Activated T-helper 17 cell treated with anti-CD3 and anti-CD28 coated beads, Interleukin-2, amount 50 U/mL, for 72 hours (primary cell): ENCODE measurements at places on chromosomes 7 and 10.

- H3K36me3 ChIP-seq, result no peaks in the 10 kb centered on the region
- H3K4me3 ChIP-seq, result no peak overlapping the region
- no peak overlapping the region for H3K27ac ChIP-seq
- no peaks in the 10 kb centered on the region for H3K27me3 ChIP-seq
- no peak for ATAC-seq
These were observed 16.5 kb downstream of the PLXDC2 start for GRCh38 chr10:19832699-19833098.

DNA sequence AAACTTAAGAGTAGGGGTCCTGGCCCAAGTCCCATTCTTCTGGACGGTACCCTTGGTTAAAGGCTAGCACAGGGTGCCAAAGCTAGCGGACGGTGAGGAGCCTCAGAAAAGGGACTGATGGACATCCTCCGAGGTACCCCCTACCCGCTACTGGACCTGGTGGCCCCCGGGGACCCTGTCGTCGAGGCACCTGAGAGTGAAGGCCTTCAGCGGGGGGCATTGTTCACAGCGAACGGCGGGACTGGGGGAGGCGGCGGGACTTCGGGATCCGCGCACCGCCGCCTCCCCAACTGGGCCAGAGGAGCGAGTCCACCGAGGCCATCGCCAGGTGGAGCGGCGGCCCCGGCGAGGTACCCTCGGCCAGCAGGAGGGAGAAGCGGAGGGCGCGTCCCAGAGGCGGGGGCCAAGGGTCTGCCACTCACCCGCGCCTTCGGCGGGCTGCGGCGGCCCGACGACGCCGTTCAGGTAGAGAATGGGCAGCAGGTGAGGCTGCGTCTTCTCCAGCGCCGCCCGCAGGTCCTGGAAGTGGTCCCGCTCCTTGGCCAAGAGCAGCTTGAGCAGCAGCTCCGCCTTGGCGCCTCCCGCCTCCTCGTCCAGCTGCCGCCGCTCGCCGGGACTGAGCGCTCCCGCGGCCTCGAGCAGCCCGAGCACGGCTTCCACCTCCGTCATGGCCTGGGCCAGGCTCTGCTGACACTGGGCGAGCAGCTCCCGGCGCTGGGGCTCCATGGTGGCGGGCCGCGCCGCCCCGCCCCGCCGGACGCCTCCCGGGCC is 575 bp downstream of the DLG5 start:
- peaks cover 6% of the 10 kb centered on the region for H3K4me1 ChIP-seq
- H3K4me3 ChIP-seq, result peak overlapping the region; percentile 63
- peaks cover 39% of the 10 kb centered on the region for H3K27me3 ChIP-seq

GRCh38 chr7:5598261-5598761 is 174.7 kb upstream of the TNRC18 start:
- H3K27ac ChIP-seq, result no peak overlapping the region
- H3K36me3 ChIP-seq, result peaks cover 16% of the 10 kb centered on the region
- ATAC-seq, result no peak
- peaks cover 9% of the 10 kb centered on the region for H3K27me3 ChIP-seq

- H3K27me3 ChIP-seq, result peaks cover 49% of the 10 kb centered on the region
- no peak for ATAC-seq
- H3K4me1 ChIP-seq, result no peaks in the 10 kb centered on the region
- H3K27ac ChIP-seq, result no peak overlapping the region
These were observed 603 bp downstream of the PAPOLB start for GRCh38 chr7:4861227-4861626.

DNA sequence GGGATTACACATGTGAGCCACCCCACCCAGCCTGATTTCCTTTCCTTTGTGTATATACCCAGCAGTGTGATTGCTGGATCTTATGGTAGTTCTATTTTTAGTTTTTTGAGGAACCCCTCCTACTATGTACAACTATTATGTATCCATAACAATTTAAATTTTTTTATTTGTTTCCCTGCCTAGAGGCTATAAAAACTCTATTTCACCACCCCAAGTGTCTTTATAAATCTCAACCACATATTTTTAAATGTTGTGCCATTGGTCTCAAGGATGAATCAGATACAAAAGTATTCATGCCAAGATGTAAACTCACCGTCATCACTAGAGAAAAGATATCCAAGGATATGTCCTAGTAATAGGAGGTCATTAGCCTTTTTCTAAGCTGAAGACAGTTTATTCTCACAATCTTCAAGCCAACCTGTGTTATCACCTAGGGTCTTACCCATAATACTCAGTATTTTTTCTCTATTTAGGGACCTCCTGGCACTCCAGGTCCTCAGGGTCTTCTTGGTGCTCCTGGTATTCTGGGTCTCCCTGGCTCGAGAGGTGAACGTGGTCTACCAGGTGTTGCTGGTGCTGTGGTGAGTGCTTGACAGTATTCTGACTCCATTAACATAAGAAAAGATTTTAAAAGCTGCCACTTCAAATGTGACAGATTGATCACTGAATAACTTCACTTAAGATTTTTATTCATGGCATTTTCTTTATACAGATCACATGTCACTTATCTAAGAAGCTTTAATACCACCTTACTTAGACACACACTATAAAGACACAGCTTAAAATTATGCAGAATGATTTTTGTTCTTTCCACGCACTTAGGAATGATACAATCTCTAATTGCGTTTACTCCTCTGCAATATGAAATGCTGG is 29.4 kb downstream of the COL1A2 start:
- no peaks in the 10 kb centered on the region for H3K36me3 ChIP-seq

DNA sequence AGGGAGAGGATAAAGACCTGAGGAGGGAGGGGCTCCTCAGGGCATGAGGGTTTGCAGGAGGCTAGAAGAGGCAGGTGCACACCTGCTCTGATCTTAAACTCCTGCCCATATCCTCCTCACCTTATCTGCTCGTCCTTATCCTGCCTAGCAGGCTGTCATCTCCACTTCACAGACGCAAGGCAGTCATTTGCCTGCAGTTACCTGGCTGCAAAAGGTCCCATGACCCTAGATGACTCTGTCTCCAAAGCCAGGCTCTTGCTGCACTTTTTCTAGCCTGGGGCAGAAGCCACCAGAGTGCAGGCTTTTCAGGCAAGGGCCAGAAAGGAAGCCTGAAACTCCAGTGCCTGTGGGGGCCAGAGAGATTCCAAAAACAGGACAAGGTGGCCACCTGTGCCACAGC is 1.7 kb upstream of the ZNF853 start:
- H3K4me3 ChIP-seq, result no peak overlapping the region
- H3K27ac ChIP-seq, result no peak overlapping the region
- no peak for ATAC-seq
- H3K36me3 ChIP-seq, result no peaks in the 10 kb centered on the region

- ATAC-seq, result no peak
- no peaks in the 10 kb centered on the region for H3K4me1 ChIP-seq
- no peak overlapping the region for H3K27ac ChIP-seq
- no peak overlapping the region for H3K4me3 ChIP-seq
These were observed 77.5 kb downstream of the NEURL1 start for GRCh38 chr10:103570844-103571655.

GRCh38 chr10:85008488-85009184 is 680.2 kb downstream of the CCSER2 start:
- H3K27me3 ChIP-seq, result no peaks in the 10 kb centered on the region
- H3K27ac ChIP-seq, result no peak overlapping the region
- no peak for ATAC-seq
- H3K36me3 ChIP-seq, result no peaks in the 10 kb centered on the region
- H3K4me1 ChIP-seq, result no peaks in the 10 kb centered on the region
- H3K4me3 ChIP-seq, result no peak overlapping the region

DNA sequence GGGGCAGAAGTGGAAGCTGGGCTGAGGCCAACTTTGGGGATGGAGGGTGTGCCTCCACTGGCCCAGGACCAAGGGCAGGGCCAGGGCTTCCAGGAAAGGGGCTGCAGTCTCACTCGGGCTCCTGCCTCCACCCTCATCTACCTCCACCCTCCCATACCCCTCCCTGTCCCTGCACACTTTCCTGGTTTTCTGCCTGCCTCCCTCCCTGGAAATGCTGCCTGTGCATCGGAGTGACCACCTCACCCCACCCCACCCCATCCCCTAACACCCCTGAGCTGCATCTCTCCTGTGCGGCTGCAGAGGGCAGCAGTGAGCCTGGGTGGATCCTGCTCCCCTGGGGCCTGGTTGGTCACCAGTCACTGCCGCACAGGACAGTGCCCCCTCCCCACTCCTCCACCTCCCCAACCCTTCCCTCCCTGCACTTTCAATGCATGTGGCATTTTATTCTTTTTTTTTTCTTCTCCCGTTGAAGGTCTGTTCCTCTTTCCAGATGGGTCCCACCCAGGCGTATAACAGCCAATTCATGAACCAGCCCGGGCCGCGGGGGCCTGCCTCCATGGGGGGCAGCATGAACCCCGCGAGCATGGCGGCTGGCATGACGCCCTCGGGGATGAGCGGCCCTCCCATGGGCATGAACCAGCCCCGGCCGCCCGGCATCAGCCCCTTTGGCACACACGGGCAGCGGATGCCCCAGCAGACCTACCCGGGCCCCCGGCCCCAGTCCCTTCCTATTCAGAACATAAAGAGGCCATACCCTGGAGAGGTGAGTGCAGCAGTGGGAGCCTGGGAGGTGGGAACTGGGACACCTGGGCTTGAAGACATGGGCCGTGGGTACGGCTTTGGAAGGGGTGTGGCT is 54.1 kb upstream of the PPIF start:
- peaks cover 16% of the 10 kb centered on the region for H3K4me1 ChIP-seq
- H3K27ac ChIP-seq, result no peak overlapping the region
- no peak overlapping the region for H3K4me3 ChIP-seq
- no peaks in the 10 kb centered on the region for H3K27me3 ChIP-seq
- peak; percentile 44 for ATAC-seq
- peaks cover 79% of the 10 kb centered on the region for H3K36me3 ChIP-seq

DNA sequence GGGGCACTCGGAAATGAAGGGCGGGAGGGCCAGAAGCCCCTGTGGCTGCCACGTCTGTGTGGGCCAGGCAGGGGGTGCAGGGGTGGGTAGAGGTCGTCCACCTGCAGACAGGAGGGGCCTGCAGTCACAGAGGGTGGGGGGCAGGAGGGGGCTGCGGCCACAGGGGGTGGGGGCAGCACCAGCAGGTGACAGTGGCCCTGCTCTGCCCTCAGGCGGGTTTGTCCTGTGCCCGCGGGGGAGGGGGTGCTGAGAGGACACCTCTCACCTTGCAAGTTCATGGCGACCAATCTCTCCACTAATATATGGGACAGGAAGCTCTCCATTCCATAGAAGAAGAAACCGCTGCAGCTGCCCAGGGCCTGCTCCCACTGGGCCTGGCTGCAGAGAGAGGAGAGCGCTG is 26.6 kb upstream of the NKX6-2 start:
- ATAC-seq, result no peak
- H3K4me1 ChIP-seq, result no peaks in the 10 kb centered on the region
- H3K27me3 ChIP-seq, result peaks cover 20% of the 10 kb centered on the region

GRCh38 chr10:7605565-7606295 is 61.0 kb downstream of the ITIH5 start:
- H3K4me3 ChIP-seq, result no peak overlapping the region
- H3K27ac ChIP-seq, result no peak overlapping the region
- H3K27me3 ChIP-seq, result peaks cover 11% of the 10 kb centered on the region
- no peaks in the 10 kb centered on the region for H3K4me1 ChIP-seq

DNA sequence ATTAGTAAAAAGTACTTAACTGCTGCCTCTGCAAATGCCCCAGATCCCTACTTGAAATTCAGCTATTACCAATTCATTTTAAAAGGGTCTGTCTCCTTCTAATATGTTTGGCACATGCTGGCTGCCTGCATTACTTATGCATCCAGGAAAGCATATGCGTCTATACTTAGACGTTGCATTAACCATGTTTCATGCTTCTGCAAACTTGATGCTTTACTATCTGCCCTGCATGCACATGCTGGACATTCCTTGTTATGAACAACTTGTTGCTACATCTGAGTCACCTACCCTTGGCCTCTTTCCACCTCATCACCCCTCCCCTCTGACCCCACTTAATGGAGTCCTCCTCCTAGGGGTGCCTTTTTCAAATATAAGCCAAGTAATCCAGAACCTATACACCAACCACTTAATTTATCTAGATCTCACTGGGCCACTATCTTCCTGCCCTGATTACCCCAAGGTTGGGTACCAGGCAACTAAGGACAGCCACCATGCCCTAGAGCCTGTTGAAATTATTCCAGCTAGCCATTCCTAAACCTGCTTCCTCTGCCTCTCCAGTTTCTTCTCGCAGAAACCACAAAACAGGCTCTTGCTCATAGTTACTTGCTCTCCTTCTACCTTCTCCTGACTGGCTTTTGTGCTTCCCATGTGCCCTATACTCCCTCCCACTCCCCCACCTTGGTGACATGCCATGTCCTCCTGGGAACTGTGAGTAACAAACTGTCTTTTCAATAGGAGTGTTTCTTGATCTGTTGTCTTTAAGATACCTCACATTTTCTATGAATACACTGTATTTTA is 1187.9 kb downstream of the REEP3 start:
- H3K4me1 ChIP-seq, result no peaks in the 10 kb centered on the region
- H3K4me3 ChIP-seq, result no peak overlapping the region
- H3K27me3 ChIP-seq, result no peaks in the 10 kb centered on the region
- ATAC-seq, result no peak
